ENCODE measurements at places on chromosomes 3 and 15.

DNA sequence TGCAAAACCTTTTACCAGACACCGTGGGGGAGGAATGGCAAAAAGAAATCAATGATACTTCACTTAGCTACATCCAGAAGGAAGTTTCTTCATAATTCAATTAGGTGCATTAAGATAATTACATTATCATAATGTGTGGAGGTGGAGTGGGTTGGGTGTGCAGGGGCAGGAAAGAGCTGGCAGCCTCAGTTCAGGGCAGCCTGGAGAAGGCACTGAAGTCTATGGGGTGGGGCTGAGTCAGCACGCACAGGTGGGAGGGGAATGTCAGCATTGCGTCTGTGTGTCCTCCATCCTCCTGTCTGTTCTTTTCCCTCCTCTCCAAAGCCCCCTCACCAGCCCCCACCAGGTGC, 278.8 kb downstream of the GABRG3 start:
- peak; percentile 12 for DNase-seq

DNA sequence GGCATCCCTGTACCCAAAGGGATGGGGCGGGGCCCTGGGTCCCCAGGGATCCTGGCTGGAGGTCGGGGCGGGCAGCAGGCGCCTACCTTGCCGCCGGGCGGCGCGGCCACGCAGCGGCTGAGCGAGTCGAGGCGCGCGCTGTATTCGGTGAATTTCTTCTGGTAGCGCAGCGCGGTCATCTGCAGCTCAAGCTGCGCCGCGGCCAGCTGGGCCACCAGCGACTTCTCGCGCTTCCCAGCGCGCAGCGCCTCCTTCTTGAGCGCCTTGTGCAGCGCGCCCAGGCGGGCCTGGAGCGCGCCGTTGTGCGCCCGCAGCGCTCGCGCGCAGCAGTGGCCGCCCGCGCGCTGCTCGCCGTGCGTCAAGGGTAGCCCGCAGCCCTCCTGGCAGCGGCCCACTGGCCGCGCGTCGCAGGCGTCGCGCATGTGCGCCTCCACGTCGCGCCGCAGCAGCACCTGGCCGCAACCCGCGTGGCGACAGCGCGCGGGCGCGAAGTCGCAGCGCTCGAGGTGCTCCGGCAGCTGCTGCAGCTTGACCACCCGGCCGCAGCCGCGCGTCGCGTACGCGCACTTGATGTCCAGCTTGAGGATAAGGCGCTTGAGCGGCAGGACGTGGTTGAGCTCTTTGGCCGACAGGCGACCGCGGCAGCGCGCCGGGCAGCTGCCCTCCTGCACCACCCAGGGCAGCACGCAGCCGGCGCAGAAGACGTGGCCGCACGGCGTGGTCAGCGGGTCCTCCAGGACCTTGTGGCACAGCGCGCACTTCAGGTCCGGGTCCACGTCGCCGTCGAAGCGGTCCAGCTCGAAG, 522 bp downstream of the PDZRN3 start:
- no peak for DNase-seq

- DNase-seq = no peak
Measured at GRCh38 chr15:84631706-84632272, 22.3 kb downstream of the WDR73 start.

DNA sequence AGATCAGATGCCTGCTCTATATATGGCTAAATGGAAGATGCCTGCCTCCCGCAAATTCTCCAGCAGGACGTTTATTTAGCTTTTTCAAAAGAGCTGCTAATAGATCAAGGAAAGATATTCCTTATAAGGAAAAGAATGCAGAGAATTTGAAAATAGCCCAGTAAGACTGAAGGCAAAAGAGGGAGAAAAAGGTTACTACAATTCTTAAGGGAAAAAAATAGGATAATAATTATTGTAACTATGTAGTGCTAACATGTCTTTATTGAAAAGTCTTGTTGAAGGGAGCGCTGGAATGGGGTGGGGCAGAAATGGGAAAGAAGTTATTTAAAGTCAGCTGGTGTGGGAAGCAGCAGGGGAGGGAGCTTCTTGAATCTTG, 2.9 kb downstream of the TPM1 start:
- no peak for DNase-seq

DNA sequence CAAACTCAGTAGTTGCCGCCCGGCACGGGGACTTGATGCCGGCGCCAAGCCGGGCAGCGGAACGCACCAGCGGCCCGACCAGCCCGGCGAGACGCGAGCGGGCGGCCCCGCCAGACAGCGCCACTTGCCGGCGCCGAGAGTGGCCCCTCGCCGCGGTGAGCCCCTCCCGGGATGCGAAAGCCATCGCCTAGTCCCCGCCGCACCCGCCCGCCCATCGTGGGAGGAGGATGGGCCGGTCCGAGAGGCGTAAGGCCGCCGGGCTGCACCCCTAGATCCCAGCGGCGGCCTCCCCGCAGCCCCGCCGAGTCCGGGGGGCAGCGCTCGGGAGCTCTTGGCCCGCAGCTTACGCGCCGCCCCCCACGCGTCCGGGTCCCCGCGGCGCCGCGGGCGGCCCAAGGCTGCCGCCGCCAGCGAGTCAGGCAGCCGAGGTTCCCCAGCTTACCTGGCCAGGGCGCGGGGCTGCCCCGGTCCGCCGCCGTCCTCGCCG, 609 bp downstream of the GOLGA8A start:
- DNase-seq = peak; percentile 23

DNA sequence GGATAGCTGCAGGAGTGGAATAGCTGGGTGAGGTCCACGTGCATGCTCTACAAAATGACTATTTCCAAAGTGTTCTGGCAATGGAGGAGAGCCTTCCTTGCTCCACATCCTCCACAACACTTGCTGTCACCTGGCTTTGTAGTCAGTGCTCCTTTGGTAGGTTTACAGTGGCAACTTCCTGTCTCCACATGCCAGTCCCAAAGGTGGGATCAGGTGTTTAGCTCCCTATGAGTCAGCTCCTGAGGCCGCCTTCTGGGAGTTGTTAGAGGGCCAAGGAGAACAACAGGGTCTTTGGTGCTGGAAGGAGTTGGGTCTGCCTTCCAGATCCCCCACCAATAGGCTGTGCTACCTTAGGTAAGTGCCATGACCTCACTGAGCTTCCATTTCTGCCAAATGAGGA, 15.3 kb upstream of the LIMD1 start:
- no peak for DNase-seq

DNA sequence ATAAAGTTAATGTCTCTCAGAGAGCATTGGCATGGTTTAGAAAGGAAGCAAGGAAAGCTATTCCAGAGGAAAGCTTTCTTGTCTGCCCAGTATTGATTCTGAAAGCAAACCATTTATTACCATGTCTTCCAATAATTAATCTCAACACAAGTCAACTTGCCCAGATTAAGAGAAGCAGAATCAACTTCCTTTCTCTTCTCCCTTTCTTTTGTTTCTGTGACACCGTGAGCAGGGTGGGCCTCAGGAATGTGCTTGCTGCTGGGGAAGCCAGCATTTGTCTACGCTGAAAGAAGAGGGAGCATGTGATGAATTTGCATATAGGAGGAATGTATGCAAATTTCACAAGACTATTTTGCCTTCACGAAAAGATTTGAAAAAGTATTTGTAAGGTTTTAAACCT, 368.6 kb upstream of the ROPN1 start:
- DNase-seq = no peak

GRCh38 chr3:22659651-22660475, 543.3 kb upstream of the UBE2E2 start:
- no peak for DNase-seq

DNA sequence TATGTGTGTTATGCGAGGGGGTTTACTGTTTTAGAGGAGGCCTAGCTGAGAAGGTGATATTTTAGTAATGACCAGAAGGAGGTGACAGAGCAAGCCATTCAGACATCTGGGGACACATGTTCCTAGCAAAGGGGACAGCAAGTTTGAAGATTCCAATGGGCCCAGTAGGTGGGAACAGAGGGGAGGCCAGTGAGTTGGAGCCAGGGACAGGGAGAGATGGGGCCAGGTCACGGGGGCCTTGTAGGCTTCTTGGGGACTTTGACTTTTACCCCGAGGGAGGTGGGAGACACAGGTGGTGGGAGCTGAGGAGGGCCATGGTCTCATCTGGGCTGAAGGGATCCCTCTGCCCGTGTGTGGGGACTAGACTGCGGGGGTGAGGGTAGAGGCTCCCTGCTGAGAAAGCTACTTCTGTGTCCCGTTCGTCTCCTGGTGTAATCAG, 72.5 kb downstream of the MGLL start:
- DNase-seq = no peak

DNA sequence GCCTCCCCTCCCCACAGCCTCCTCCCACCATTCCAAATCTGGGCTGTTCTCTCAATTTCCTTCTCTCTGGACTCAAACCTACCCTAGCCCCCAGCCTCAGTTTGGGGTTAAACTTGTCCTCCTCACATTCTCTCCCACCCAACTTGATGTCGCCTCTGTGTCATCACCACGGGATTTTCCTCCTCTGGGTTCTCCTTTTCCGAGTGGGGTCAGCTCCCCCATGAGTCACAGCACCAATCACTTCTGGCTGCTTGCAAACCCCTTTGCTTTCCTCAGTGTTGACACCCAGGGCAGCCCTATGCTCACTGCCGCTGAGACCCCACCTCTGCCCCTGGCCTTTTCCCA, 451 bp downstream of the CCR5AS start:
- no peak for DNase-seq

DNA sequence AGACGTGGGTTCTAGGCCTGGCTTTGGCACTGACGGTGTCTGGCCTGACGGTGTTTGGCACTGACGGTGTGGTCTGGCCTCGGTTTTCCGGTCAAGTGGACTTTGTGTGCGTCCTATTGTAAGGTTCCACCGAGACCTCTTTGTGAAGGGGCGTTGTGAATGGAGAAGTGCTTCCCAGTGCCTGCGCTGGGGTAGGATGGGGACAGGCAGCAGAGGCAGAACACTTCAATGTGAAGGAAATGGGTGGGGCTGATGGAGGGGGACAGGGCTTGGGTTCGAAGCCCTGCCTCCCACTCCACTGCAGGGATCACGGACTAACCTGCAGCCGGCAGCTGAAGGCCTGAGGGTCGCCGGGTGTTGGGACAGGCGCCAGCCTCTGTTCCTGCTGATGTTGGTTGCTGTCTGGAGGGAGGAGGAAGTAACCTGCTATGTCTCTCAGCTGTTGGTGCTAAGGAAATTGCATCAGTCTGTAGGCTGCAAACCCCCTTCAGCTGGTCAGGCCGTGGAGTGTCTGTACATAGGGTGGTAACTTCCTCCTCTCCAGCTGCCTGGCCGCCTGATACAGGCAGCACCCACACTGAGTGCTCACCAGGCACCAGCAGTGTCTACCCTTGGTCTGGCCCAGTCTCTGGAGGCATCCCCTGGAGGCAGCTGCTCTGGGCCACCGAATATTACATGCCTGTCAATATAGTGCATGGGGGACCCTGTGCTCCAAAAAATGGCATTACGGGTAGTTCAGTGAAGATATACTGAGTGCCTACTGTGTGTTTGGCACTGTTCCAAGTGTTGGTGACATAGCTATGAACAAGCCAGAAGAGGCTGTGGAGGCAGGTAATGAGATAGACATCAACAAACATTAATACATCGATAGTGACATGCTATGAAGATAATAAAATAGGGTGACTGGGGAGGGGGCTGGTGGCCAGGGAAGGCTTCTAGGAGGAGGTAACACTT, 1.1 kb downstream of the TM6SF1 start:
- no peak for DNase-seq

GRCh38 chr3:155106119-155106518, 26.0 kb downstream of the MME start:
- no peak for DNase-seq

- no peak for DNase-seq
Measured at GRCh38 chr3:168156479-168156878, 60.8 kb upstream of the GOLIM4 start.

Measured in caudate nucleus (tissue), 63 donors.